ENCODE measurements at places on chromosomes 7 and 10.
A peak's percentile ranks its signal among the peaks of the same experiment; 100 is the strongest.

GRCh38 chr10:86316274-86316835 lies 50.2 kb downstream of the GRID1 start:
- DNase-seq, result no peak

DNA sequence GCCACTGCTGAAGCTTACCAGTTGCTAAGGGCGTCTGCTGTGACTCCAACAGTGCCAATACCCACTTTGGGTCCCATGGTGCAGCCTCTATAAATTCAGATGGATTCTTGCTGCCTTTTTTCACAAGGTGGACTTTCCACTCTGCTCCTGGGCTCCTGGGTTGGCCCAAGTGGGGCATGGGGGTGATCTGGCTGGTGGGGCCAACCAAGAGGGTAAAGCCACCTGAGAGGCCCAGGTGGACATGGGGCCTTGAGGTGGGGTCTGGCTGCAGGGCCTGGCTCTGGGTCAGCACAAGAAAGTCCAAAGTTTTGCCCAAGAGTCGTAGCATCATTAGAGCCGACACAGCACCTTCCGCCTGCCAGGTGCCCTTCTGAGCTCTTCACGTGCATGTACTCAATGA lies 105.2 kb upstream of the KDM7A start:
- no peak for DNase-seq

GRCh38 chr10:62178568-62178967 lies 90.1 kb downstream of the RTKN2 start:
- DNase-seq, result no peak

DNA sequence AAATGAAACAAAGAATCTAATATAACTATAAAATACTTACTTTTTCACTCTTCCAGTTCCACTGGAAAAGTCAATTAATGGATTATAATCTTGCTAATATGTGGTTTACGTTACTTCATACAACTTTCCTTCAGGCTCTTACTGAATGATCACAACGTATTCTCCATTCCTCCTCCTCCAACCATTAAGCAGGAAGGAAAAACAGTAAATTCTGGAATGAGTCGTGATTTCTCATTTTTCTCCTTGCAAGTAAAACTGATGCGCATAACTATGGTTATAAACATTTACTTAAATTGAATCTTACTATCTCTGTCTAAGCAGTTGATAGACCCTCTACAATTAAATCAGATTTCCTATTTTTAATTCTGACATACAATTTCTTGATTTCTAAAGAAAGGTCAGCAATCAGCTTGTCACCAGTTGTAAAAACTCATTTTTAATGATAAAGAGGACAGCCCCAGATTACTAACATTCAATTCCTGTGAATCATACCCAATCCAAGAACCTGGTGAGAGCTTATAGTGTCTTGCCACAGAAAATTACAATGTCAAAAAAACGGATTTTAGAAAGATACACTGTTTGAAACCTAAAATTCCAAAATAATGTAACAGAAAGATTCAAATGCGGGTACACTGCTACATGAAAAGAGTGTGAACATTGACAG lies 64.3 kb downstream of the EZH2 start:
- DNase-seq, result no peak

DNA sequence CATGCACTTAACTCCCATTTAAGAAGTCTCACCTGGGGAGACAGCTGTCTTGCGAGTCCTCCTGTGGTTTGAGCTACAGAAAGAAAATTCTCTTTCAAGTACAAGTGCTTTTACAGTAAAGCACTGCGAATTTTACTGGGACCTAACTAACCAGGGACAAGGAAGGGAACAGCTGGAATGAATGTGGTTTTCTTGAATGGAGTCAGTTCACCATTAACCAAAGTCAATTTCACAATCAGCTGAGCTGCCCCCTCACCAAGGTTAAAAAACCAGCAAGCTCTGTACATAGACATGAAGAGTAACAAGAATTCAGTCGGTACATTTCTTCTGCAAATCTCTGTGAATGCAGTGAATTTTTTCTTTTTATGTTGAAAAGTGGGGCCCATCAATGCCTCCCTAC lies 56.3 kb downstream of the GFRA1 start:
- DNase-seq, result no peak

- DNase-seq, result no peak
Observed at GRCh38 chr7:84157171-84157570, 37.4 kb downstream of the SEMA3A start.

DNA sequence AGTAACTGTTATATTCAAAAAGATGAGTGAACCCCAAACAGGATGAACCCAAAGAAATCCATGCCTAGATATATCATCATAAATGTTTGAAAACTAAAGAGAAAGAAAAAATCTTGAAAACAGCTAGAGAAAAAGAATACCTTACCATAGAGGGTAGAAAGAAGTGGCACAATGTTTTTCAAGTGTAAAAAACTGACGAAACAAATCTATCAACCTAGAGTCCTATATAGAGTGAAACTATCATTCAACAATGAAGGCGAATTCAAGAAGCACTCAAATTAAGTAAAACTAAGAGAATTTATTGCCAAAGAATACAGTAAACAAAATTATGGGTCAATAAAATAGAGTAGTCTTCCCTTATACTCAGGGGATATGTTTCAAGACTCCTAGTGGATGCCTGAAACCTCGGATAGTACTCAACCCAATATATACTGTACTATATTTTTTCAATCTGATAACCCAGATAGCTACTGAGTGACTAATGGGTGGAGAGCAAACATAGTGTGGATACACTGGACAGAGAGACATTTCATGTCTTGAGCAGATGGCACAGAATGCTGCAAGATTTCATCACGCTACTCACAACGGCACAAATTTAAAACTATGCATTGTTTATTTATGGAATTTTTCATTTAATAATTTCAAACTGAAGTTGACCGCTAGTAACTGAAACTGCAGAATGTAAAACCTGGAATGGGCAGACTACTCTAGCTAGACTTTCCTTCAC lies 52.6 kb upstream of the TMEM106B start:
- DNase-seq, result no peak

DNA sequence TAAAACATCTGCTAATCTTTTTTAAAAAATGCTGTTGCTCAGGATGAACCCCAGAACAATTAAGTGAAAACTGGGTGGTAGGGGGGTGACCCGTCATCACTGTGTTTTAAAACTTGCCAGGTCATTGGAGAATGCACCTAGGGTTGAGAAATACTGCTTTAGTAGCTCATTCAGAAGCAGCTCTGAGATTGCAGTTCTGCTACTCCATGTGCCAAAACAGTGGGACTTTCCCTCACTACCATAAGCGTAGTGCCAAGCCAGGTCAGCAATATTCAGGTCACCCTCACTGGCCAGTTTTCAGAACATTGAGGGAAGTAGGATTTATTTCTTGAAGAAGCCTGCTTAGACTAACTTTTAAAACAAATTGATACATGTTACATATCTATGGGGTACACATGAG lies 5.2 kb downstream of the STEAP2 start:
- no peak for DNase-seq

DNA sequence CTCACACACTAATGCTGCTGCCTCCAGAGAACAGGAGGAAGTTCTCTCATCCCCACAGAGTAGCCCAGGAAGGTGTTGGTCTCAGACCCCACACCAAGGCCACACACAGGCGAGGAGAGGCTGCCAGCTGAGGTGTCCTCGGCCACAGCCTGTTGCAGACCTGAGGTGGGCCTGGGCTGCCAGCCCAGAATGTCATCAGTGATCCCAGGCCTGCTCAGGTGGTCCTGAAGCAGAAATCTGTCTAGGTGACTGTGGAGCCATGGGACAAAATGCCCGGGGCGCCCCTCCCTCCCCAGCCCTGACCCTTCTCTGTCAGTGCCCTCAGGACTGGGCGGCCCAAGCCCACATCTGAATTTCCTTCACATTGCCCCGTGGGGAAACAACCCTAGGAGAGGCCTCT lies 43.5 kb upstream of the LRRC4 start:
- DNase-seq, result no peak

DNA sequence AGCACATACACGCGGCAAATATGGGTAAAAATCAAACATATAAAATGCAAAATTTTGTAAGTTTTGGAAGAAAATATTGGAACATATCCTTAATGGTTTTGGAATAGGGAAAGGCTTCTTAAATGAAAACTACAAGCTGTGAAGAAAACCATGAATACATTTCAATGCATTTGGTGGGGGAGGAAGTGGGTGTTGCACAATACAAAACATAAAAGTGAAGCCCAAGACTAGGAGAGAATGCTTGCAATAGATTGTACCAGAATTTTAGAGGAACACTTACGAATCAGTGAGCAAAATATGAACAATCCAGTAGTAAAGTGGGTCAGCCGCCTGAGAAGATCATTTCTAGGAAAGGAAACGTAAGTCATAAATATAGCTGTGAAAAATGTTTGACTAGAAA lies 322.6 kb upstream of the MKI67 start:
- DNase-seq, result no peak

GRCh38 chr7:151410405-151411390 lies 860 bp upstream of the WDR86 start:
- DNase-seq, result no peak

- DNase-seq, result no peak
Observed at GRCh38 chr7:115007751-115008150, 85.9 kb downstream of the MDFIC start.

DNA sequence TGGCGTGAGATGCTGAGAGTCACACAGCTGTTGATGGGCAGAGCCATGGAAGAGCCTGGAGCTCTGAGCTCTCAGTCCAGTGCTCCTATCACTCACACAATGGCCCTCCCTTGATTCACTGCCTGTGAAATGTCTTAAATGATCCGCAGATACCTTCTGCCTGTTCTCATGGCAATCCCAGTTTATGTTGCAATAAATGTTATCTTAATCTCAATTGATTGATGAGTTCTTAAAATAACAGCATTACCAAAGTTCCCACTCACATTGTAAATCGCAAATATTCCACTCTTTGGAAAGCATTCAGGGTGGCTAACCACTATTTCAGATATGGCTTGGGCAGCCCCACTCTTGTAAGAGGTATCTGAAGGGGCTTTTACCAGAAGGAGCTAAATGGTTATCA lies 865.5 kb downstream of the LRMDA start:
- DNase-seq, result no peak

DNA sequence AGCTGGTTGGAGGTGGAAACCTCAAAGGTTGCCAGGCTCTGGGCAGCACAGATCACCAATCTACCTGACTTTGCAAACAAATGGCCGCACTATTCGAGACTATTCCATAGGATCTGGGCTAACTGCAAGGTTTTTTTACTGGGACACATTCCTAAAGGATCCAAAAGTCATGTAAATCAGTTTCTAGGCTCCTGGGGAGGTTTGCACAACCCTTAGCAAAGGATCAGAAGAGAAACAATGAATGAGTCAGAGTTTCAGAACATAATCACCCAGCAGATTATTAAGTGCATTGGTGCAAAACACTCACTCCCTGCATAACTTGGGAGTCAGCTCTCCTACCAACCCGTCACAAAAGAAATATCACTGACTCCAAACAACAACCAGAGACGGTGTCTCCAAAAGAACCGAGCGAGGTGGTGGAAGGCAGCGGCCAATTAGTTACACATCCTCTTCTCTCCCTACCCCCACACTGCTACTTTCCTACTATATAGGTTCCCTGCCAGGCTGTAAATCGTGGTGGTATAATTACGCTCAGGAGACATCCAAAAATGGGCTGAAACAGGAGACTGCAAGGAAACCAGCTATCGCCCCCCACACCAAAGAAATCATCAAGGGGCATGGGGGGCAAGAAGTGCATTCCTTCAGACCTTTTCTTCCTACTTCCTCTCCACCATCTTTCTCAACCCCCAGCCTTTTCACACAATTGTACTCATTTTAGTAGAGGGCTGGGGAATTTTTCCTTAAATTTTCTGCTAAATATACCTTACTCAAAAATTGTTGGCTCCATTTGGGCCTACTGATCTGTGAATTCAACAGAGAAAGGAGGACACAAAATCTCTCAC lies 3.2 kb downstream of the UBE2H start:
- peak; percentile 37 for DNase-seq

GRCh38 chr7:79774150-79774549 lies 320.7 kb upstream of the MAGI2 start:
- DNase-seq, result no peak

- no peak for DNase-seq
Observed at GRCh38 chr7:51356849-51357516, 40.4 kb upstream of the COBL start.

GRCh38 chr10:85600026-85600743 lies 766.4 kb downstream of the GRID1 start:
- no peak for DNase-seq

GRCh38 chr7:106887421-106887820 lies 22.3 kb downstream of the PIK3CG start:
- no peak for DNase-seq

DNA sequence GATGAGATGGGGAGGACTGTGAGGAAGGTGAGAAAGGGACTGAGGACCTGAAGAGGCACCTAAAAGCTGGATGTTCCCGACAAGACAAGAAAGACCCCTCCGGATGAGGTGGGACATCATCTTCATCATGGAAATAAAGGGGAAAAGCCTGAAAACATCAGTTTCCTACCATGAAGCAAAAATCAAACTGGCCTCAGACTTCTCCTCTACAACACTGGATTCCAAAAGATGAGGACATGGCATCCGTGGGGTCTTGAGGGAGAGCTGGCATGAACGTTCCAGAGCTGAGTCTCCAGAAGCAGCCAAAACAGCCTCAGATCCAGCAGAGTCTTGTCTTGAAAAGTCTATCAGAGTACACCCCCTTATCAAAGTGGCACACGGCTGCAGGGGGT lies 44.5 kb downstream of the DIP2C start:
- DNase-seq, result no peak

GRCh38 chr7:138325434-138325833 lies 134.6 kb upstream of the TRIM24 start:
- DNase-seq, result no peak

DNA sequence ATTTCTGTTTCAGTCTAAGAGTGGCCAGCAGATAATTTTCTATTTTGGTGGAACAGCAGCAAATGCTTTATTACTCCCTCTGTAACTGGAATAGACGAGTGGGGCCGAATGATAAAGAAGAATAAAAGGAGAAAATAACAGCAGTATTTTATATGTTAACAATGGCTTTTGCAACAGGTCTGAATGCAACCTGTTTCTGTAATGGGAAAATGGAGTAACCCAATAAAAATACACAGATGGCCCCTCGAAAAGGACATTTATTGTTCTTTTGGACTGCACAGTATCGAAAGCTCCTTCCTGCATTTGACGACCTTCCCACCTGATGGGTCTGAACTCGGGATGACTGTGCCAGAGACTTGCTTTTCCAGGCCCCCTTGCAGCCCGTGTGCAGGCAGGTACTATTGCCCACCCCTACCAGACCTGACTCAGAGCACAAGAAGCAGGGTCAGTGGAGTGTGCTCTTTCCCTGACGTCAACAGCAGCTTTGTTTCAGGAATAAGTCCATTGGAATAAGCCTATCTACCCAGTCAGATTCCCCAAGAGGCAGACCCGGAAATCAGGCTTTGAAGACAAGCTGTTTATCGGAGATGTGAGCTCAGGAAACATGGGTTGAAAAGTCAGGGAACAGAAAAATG lies 306.5 kb upstream of the NEBL start:
- DNase-seq, result no peak

DNA sequence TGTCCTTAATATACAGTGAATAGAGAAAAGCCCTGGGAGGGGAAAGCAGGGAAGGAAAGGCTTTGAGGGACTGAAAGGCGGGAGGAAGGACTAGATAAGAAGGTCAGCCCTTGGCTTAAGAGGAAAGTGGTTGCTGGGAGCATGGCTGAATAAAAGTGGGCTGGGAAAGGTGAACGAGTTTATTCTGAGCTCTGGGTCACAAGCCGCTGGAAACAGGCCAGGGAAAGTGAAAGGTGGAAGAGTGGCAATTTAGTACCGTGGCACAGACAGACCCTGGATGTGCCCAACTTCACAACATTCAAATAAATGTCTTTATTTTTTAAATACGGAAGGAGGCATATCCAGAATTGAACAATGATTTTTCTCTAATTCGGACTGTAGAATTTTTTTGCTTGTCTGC lies 39.7 kb downstream of the TAC1 start:
- DNase-seq, result no peak

GRCh38 chr7:17706734-17707133 lies 233.6 kb downstream of the SNX13 start:
- DNase-seq, result peak; percentile 48
